ENCODE measurements at places on chromosomes 5 and 9.

- no peak for DNase-seq
Observed at GRCh38 chr5:83253720-83254119, 176.4 kb downstream of the XRCC4 start.

GRCh38 chr5:135160036-135160675, 126.1 kb upstream of the PITX1 start:
- no peak for DNase-seq

- DNase-seq = no peak
Observed at GRCh38 chr5:150309886-150310239, 7.2 kb upstream of the ARSI start.

DNA sequence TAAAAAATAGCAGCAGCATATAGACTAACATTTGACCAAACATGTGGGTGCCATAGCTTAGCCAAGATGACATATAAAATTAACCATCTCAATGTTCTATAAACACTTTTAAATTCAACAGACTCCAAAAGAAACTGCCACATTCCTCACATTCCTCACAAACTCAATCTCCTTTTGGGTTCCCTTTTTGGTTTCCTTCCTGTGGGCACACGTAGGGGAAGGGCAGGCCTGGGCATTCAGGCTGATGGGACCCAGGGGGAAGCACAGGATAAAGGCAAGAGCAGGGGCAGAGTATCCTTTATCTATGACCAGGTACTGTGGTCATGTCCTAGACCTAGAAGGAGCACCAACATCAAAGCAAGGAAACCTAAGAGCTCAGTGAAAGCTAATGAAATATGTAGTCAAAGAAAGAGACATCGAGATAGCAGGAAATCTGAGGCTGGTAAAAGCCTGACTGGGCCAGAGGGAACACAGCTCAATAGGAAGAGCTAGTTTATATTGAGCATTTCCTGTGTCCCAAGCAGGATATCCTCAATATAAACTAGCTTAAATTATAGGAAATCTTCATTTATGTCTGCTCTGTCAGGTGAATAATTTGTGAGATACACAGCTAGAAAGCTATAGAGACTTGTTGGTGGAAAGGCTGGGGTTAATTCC, 13.6 kb upstream of the ERAP1 start:
- DNase-seq = no peak

GRCh38 chr5:95913663-95914062, 48.0 kb downstream of the ELL2 start:
- DNase-seq = no peak

DNA sequence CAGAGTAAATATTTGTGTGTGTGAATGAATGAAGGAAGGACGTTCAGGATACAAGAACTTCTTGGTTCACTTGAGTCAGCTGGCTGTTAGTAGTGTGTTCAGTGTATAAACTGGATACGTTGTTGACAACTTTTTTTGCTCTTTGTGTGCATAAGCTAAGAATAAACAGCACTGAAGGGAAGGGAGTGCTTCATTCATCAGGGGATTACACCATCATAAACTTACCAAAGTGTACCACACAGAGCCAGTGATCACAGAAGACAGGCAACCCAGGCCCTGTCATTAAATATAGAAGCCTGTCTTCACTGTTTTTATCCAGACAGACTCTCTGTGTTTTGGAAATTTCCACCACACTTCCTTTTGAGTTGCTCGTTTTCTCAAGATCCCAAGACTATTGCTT, 55.5 kb upstream of the MEF2C start:
- DNase-seq = no peak

All from CD8-positive, alpha-beta memory T cell (primary cell).